ENCODE measurements at places on chromosomes 7 and 10.
A peak's percentile ranks its signal among the peaks of the same experiment; 100 is the strongest.

DNA sequence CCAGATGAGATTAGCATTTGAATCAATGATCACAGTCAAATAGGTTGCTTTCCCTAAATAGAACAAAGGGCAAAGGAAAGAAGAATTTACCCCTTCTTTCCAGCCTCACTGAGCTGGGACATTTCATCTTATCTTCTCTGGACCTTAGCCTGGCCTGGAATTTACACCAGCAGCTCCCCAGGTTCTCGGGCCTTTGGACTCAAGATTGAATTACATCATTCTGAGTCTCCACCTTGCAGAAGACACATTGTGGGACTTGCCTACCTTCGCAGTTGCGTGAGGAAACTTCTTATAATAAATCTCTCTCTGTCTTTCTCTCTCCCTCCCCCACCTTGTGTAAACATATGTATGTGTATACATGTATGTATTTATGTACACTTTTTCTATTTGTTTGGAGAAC, 732.4 kb downstream of the IPMK start:
- no peaks in the 10 kb centered on the region for H3K4me1 ChIP-seq
- no peak overlapping the region for H3K4me3 ChIP-seq
- H3K36me3 ChIP-seq = no peaks in the 10 kb centered on the region
- no peaks in the 10 kb centered on the region for H3K27me3 ChIP-seq
- DNase-seq = no peak

DNA sequence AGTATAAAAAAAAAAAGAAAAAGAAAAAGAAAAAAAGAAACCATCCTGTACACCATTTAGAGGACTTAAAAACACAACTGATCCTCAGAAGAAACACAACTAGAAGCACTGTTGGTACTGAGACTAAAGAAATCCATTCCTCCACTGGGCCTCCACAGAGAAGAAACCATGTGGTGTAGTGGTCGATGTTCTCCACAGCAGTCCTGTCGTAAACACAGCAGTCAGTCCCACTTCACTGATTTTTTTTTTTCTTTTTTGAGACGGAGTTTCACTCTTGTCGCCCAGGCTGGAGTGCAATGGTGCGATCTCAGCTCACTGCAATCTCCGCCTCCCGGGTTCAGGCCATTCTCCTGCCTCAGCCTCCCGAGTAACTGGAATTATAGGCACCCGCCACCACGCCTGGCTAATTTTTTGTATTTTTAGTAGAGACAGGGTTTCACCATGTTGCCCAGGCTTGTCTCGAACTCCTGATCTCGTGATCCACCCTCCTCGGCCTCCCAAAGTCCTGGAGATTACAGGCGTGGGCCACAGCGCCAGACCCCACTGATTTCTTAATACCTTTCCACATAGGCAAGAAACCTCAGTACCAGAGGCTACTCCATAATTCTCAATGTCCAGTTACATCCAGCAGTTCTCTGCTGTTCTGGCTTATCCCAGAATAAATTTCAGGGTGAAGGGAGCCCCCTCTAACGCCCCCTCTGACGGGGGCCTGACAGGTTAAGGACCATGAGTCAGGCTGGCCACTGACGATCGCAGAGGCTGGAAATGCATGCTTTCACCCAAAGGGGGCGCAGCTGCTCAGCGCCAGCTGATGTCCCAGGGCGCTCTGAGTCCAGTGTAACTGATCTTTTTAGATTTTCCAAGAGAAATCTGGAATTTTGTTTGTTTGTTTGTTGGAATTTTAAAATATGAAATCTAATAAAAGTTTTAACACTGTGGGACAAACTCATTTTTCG, 24.8 kb upstream of the FFAR4 start:
- H3K27ac ChIP-seq = no peak overlapping the region
- H3K4me1 ChIP-seq = no peaks in the 10 kb centered on the region
- no peaks in the 10 kb centered on the region for H3K27me3 ChIP-seq
- no peak for DNase-seq
- no peak overlapping the region for H3K4me3 ChIP-seq

DNA sequence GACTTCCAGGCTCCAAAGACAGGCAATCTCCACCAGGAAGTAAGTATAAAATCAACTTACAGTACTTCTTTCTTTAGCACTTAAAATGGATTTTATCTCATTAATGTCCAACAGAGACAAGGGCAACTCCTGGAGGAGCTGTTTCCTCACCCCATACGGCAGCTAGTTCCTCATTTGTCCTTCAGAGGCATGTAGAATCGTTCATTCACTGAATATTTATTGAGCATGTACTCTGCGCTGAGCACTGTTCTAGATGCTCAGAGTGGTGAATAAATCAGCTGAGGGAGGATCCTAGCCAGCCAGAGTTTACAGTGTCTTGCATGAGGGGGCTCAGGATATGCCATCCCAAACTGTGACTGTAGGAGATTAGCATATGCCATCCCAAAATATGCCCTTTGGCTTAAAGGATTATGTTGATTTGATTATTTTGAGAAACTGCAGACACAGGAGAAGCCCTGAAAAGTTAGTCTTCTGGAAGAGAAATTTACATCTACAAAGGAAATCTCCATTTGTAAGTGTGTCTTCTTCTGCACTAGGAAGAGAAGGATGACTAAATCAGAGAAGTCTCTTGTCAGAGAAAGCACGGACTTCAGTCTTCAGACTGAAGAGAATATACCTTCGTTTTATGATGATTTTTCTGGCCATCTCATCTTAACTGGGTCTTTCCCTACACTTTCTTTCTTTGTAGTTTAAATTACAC, 66.9 kb downstream of the BAMBI start:
- H3K4me3 ChIP-seq = no peak overlapping the region
- no peaks in the 10 kb centered on the region for H3K4me1 ChIP-seq
- no peaks in the 10 kb centered on the region for H3K27me3 ChIP-seq
- H3K27ac ChIP-seq = no peak overlapping the region
- no peak for DNase-seq

DNA sequence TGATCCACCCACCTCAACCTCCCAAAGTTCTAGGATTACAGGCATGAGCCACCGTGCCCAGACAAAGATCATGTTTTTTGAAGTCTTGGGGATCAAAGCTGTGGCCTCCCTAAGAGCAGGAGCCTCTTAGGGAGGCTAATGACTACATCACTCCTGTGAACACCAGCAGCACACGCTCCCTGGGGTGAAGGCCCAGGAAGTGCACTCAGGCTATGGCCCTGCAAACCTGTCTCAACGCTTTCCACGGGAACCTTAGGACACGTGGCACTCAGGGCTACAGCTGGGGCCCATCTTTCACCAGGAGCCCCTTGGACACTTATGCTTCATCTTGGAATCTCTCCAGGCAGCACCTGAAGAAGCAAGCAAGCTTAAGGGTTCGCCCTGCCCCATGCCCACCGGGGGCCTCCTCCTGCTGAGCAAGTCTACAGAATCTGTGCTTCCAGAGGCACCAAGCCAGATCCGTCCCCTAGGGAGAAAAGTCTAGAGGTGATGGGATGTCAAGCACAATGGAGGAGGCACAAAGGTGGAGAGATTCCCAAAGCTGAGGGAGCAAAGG, 18.4 kb downstream of the VSTM4 start:
- no peak overlapping the region for H3K4me3 ChIP-seq
- H3K4me1 ChIP-seq = no peaks in the 10 kb centered on the region
- peaks cover 5% of the 10 kb centered on the region for H3K27me3 ChIP-seq

DNA sequence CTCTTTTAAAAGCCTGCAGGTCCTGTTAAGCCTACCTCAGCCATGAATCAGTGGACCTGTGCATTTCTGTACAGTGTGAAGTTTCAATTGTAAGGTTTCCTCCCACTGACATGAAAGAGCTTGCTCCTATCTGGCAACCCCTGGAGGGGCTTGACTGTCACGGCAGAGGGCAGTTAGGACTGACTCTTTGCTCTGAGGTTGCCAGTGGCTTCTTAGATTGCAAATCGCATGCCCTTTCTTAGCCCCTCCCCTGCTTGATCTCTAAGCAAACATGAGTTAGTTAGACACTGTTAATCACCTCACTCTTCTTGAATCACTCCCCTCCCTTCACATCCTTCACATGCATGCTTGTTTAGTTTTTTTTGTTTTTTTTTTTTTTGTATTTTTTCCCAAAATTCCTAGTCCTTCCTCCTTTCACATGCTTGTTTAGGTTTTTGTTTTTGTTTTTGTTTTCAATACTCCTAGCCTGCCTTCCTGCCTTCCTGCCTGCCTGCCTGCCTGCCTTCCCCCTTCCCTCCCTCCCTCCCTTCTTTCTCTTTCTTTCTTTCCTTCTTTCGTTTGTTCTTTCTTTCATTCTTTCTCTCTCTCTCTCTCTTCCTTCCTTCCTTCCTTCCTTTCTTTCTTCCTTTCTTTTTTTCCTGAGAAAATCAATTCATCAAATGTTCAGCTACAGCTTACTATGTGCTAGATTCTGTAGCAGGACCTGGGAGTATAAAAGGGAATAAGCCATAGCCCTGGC, 6.0 kb upstream of the HIPK2 start:
- H3K4me3 ChIP-seq = no peak overlapping the region
- no peaks in the 10 kb centered on the region for H3K36me3 ChIP-seq
- no peak for DNase-seq
- 0 out of 2 replicates have a peak, but pooled peaks cover 5% of the 10 kb centered on the region for H3K4me1 ChIP-seq
- H3K27me3 ChIP-seq = no peaks in the 10 kb centered on the region

DNA sequence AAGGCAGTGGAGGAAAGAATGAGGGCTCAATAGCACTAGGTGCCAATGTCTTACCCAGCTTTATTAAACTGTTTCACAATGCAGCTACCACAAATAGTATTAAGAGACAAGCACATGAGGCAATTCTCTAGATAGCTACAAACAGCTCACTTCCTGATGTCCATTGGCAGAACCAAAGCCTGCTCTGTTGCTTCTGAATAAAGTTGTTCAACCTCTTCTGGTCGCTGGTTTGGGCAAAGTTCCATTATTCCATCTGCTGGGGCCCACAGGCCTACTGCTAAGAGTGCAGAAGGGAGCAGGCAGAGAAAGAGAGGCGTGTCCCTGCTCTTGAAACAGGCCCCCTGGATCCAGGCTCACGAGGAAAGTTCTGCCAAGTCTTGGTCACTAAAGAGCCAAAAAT, 173.9 kb downstream of the ZNF438 start:
- H3K27ac ChIP-seq = no peak overlapping the region
- no peak overlapping the region for H3K4me3 ChIP-seq
- no peaks in the 10 kb centered on the region for H3K4me1 ChIP-seq
- H3K36me3 ChIP-seq = no peaks in the 10 kb centered on the region
- H3K27me3 ChIP-seq = no peaks in the 10 kb centered on the region

- no peak for DNase-seq
- H3K36me3 ChIP-seq = no peaks in the 10 kb centered on the region
- H3K27ac ChIP-seq = peak overlapping the region; percentile 91
- peak overlapping the region; percentile 59 for H3K4me3 ChIP-seq
- peaks cover 31% of the 10 kb centered on the region for H3K4me1 ChIP-seq
Observed at GRCh38 chr10:22319980-22320558, 830 bp upstream of the BMI1 start.

GRCh38 chr10:59560161-59560560, 149.5 kb downstream of the SLC16A9 start:
- no peaks in the 10 kb centered on the region for H3K36me3 ChIP-seq
- no peaks in the 10 kb centered on the region for H3K27me3 ChIP-seq
- no peak overlapping the region for H3K4me3 ChIP-seq
- DNase-seq = no peak

GRCh38 chr7:95046494-95047240, 139.3 kb downstream of the PPP1R9A start:
- H3K36me3 ChIP-seq = no peaks in the 10 kb centered on the region
- no peaks in the 10 kb centered on the region for H3K27me3 ChIP-seq
- no peaks in the 10 kb centered on the region for H3K4me1 ChIP-seq
- H3K27ac ChIP-seq = no peak overlapping the region

GRCh38 chr10:24771943-24772694, 48.4 kb upstream of the ARHGAP21 start:
- no peak overlapping the region for H3K4me3 ChIP-seq
- H3K4me1 ChIP-seq = no peaks in the 10 kb centered on the region
- no peak overlapping the region for H3K27ac ChIP-seq

- no peak overlapping the region for H3K27ac ChIP-seq
- no peaks in the 10 kb centered on the region for H3K27me3 ChIP-seq
- H3K36me3 ChIP-seq = no peaks in the 10 kb centered on the region
- DNase-seq = no peak
Observed at GRCh38 chr10:84540022-84540616, 211.7 kb downstream of the CCSER2 start.

DNA sequence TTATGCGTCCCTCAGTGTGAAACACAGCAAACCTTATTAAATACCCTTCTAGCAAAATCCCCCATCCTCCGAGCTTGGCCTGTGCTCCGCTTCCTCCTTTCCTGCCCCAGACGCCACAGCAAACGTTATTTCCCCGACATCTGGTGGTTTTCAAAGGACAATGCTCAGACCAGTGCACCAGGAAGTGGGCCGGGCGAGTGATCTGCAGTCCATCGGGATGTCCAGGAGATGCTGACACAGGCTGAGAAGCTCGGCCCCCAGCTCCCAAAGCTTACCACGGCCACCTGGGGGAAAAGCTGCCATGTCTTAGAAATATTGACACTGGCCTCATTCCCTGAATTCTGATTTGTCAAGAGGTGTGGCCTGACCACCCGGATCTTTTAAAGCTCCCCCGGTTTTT, 129.5 kb downstream of the PTPRN2 start:
- H3K27ac ChIP-seq = no peak overlapping the region
- no peaks in the 10 kb centered on the region for H3K36me3 ChIP-seq
- no peak overlapping the region for H3K4me3 ChIP-seq
- DNase-seq = no peak

- DNase-seq = no peak
- no peaks in the 10 kb centered on the region for H3K36me3 ChIP-seq
- H3K27me3 ChIP-seq = no peaks in the 10 kb centered on the region
Observed at GRCh38 chr10:14550471-14550981, 219.8 kb upstream of the FRMD4A start.

DNA sequence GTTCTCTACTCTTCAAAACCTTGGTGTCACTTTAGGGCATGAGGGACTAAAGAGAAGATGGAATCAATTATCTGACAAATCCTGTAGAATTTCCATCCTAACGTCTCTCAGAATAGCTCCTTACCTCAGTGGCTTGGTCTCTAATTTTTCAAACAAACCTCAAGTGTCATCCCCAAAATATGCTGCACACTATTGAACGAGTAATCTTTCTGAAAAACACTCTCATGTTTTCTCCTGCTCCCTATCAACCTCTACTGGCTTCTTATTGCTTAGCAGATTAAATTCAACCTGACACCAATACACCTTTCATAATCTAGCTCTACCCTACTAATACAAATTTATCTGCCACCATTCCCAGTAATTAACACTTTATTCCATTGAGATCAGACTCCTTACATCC, 8.5 kb downstream of the CNOT4 start:
- DNase-seq = no peak
- no peak overlapping the region for H3K4me3 ChIP-seq
- H3K27me3 ChIP-seq = no peaks in the 10 kb centered on the region
- H3K4me1 ChIP-seq = no peaks in the 10 kb centered on the region
- no peaks in the 10 kb centered on the region for H3K36me3 ChIP-seq

DNA sequence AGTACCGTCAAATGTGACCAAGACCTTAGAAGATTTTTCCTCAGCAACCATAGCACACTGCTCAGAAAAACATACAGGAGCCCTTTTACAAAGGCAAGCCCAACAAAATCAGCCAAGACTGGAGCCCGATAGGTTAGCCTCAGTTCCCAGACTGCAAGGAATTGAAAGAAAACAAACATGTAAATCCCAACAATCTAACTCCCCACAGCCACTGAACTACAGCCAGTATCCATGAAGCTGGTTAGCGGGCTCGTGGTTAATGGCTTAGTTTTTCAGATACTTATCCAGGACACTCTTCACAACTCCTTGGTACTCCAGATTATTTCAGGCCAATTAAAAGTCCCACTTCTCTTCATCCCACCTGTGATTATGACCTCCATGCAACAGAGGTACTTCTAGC, 201.6 kb downstream of the IPMK start:
- H3K27ac ChIP-seq = no peak overlapping the region
- no peak for DNase-seq
- no peaks in the 10 kb centered on the region for H3K36me3 ChIP-seq
- H3K4me1 ChIP-seq = no peaks in the 10 kb centered on the region

Data from Panc1 (cell line).